H4 (cell line): ENCODE measurements at places on chromosomes 7 and 10. TPM values are rescaled to one million over a fixed set of nuclear protein-coding genes. Genes with fewer than 3 reads are reported as not detected.

The MBL2 gene
- total RNA-seq, result not detected in 2 replicates

The IQUB gene
- 0.08 TPM in 1 of 2 replicates, not detected in the other for total RNA-seq

GRCh38 chr7:124893140-124893827, 36.3 kb downstream of the POT1 start:
- no peak for DNase-seq

DNA sequence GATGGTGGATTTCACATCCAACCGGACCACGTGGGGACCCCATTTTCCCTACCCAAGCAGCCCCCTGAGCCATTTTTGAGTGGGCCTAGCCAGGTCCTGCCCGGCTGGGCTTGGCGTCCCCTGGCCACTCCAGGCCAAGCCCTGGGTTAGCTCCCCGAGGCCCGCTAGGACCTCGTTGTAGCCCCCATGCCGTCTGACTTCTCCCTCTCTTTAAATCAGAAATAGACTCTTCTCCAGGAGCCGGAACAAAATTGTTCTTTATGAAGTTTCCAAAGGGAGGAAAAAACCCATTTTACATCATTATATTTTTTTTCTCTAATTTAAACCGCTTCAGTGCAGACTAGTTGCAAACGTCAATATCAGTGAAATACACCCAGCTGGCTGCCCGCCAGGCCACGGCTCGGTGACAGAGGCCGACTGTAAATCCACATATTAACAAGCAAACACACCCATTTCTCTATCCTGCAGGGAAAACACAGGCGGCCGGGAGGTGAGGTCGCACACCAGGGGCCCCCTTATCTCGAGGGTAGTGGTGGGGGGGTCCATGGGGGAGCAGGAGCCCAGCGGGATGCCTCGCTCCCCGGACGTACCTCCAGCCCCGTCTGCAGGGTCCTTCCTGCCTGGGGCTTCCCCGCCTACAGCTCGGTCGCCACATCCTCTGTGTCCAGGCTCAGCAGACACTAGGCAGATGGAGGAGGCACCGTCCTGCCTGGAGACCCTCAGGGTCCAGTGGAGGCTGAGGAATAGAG, 72.7 kb downstream of the ELFN1 start:
- no peak for DNase-seq

GRCh38 chr10:33137356-33138005, 179.5 kb upstream of the ITGB1 start:
- no peak for DNase-seq
